ENCODE measurements at places on chromosomes 2 and 18. TPM values are rescaled to one million over a fixed set of nuclear protein-coding genes. Genes with fewer than 3 reads are reported as not detected.

DNA sequence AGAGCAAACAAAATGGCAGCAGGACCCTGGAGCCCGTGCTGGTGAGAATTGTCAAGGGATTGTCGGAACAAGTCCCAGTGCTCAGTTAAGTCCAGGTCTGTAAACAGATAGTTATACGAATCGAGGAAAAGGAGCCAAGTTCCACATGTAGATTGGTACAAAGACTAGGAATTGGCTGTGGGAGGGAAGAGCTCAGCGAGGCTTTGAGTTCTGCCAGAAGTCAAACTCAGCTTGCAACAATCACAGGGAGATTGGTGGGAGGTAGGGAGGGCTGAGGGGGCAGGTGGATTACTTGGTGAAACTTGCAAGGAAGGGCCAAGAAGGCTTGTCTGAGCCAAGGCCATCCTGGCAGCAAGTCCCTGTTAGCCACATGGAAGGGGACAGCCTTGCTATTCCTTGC lies 217.8 kb upstream of the ARL4C start:
- no peak for DNase-seq

- no peak for DNase-seq
These were observed 9.3 kb upstream of the MTERF4 start for GRCh38 chr2:241111440-241111805.

GRCh38 chr2:3126911-3127621 lies 250.6 kb downstream of the EIPR1 start:
- DNase-seq = no peak

- DNase-seq = no peak
These were observed 299.1 kb downstream of the SETBP1 start for GRCh38 chr18:44979748-44980147.

DNA sequence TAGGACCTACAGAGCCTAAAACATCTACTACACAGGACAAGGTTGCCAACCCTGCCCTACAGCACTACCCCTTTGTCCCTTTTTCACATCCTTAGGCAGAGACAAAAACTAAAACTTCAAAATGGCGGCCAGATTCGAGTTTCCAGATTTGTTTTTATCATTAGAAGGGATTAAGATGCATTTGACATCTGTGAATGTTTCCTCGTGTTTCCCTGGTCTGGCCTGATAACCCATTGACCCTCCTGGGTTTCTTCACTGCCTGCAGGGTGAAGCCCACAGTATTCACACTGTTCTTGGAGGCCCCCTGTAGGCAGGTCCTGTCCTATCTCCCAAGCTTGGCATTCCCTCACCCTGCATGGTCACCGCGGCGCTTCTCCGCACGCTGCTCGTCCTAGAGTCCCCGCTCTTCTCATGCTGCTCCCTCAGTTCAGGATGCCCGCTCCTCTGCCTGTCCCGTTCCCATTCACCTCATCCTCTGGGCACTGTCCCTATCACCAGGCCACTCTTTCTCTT lies 67.6 kb downstream of the TPGS2 start:
- no peak for DNase-seq

- DNase-seq = no peak
These were observed 21.8 kb upstream of the FAHD2A start for GRCh38 chr2:95380731-95381130.

GRCh38 chr18:12816451-12816850 lies 67.6 kb downstream of the PTPN2 start:
- DNase-seq = no peak

GRCh38 chr2:215874418-215874817 lies 138.9 kb downstream of the MREG start:
- DNase-seq = no peak

DNA sequence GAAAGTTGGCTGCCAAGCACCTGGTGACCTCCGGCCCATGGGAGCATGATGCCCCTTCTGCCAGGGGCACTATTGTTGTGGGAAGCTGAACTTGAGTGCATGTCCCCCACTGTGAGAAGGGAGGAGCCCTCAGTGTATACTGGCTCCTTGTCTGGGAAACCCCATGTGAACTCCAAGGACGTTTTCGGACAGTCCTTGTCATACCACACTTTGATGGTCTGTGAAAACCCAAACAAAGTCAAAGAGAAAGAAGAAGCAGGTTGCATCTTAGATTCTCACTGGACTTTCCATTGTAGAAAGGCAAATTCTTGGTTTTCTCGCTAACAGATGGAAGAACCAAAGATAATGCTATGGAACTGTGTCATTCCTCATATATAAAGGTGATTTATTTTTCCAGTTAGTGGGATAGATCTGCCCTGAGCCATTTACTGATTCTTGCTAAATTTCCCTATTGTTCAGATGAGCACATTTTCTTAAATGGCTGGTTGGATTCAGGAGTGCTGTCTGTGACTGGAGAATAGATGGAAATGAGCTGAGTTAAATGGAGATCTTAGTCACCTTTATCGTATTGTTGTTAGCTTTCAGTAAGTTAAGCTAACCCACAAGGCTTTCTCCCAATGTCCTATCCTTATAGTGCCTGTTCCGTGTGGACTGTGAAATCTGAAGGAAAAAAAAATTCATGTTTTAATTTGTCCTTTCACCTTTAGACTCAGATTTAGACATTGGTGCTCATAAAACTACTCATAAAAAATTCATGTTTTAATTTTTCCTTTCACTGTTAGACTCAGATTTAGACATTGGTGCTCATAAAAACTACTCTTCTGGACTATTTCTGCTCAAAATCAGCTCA lies 166.6 kb downstream of the ACTR3 start:
- no peak for DNase-seq

DNA sequence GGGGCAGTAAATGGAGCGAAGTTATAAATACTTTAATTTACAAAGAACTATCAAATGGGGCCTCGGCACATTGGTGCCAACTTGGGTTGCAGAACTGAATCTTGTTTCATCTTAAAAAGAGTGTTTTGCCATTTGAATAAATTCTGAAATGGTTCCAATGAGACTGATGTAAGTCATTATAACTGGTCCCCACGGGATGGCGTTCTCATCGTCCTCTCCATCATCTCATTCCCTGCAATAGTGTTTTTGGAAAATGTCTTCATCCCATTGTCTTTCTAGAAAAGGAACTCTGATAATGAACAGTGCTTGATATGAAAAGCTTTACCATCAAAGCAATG lies 422.0 kb upstream of the ID2 start:
- no peak for DNase-seq

GRCh38 chr18:56445422-56445821 lies 193.0 kb downstream of the TXNL1 start:
- no peak for DNase-seq

GRCh38 chr2:893311-893710 lies 57.3 kb upstream of the SNTG2 start:
- DNase-seq = no peak

- DNase-seq = peak; percentile 23
These were observed 16.1 kb upstream of the TTLL4 start for GRCh38 chr2:218694405-218695145.

- DNase-seq = peak; percentile 47
These were observed 27.2 kb upstream of the BBS5 start for GRCh38 chr2:169452080-169452479.

GRCh38 chr2:22885245-22885644 lies 499.7 kb upstream of the KLHL29 start:
- DNase-seq = no peak

DNA sequence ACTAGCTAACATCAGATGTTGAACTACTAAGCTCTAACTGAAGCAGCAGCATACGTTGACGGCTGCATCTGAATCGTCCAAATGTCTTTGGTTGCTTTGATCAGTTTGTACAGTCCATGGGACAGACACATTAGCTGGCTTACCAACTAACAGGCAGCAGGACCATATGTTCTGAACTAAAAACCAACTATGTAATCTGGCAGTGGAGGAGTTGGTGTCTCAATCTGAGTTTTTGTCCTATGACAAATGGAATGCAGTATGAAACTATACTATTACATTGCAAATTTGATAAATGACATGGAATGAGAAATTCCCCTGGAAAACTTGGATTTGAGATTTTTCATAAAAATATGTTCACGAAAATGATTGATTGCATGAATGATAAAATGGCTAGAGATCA lies 79.5 kb downstream of the EPHA4 start:
- no peak for DNase-seq

DNA sequence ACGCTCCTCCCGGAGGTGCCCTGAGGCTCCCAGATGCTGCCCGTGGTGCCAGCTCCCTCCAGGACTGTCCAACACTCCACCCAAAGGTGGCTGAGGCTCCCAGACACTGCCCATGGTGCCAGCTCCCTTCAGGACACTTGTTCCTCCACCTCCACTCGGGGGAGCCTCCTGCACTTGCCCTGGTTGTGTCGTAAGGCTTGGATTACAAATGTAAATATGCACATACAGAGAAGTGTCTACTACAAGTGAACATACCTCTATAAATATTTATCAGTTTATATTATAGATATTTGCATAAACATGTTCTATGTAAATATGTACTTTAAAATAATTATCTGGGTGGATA lies 143.3 kb downstream of the PXDN start:
- DNase-seq = no peak

DNA sequence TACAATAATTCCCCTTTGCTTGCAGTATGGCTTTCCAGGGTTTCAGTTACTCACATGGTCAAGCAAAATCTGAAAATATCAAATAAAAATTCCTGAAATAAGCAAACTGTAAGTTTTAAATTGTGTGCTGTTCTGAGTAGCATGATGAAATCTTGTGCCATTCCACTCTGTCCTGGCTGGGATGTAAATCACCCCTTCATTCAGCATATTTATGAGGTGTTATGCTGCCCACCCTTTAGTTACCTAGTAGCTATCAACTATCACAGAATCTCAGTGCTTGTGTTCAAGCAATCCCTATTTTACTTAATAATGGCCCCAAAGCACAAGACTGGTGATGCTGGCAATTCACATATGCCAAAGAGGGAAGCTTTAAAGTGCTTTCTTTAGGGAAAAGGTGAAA lies 867.7 kb upstream of the NRXN1 start:
- DNase-seq = no peak

DNA sequence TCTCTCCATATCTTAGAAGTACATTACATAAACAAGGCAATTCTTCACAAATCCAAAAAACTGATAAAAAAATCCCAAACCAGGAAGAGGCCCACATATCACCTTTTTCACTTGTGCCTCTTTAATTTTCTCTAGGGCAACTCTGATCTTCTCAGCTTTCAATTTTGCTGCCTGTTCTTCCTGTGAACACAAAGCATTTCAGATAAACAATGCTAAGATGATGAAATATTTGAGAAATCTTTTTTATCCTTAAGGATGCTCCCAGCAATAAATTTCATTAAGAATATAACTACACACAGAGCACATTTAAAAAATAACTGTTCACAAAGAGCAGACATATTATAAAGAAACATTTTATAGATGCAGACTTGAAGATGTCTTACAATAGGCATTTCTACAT lies 73.4 kb downstream of the RAPH1 start:
- DNase-seq = no peak

- no peak for DNase-seq
These were observed 138.3 kb upstream of the STK17B start for GRCh38 chr2:196309691-196310090.

DNA sequence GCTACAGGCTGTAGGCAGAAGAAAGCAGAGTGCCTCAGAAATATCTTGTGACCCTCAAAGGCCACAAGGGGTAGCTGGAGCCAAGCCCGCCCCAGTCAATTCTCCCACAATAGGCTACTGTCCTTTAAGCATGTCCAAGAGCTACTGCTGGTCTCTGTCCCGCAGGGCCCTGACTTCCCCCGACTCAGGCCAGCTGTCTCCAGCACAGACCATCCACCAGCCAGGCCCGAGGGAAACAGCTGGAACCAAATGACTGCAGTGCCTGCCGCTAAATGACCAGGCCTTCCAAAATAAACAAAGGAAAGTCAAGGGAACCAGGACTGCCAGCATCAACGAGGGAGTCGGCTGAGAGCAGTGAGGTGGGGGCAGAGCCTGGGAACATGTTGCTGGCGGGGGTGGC lies 36.7 kb downstream of the MCFD2 start:
- no peak for DNase-seq

DNA sequence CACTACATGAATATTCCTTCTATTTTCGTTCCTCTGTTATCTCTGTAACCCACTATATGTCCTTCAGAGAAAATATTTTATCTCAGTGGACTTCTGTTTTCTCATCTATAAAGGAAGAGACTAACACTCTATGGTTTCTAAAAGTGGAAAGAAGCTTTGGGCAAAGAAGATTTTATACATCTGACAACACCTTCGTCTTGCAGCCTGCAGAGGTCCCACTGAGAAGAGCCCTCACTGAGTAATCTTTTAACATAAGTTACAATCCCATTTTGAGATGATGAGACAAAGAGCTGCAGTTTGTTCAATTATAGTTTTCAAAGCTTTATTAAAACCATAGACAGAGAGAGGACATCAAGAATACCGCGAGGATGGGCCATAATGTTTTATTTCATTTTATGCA lies 28.7 kb downstream of the XIRP2 start:
- no peak for DNase-seq

- DNase-seq = no peak
These were observed 12.5 kb upstream of the PAX8 start for GRCh38 chr2:113291191-113291590.

- no peak for DNase-seq
These were observed 23.7 kb downstream of the GCKR start for GRCh38 chr2:27520316-27520715.

DNA sequence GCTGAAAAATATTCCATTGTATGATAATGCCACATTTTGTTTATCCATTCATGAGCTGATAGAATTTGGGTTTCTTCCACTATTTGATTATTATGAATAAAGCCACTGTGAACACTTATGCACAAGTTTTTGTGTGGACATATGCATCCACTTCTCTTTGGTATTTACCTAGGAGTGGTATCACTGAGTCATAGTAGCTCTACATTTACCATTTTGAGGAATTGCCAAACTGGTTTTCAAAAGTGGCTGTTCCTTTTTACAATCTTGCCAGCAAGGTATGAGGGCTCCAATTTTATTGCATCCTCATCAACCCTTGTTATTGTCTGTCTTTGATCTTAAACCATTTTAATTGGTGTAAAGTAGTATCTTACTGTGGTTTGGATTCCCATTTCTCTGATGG lies 13.3 kb upstream of the EHBP1 start:
- DNase-seq = no peak

- DNase-seq = no peak
These were observed 77.6 kb downstream of the EDAR start for GRCh38 chr2:108911401-108911800.

- no peak for DNase-seq
These were observed 42.0 kb upstream of the ACMSD start for GRCh38 chr2:134796373-134796772.

- DNase-seq = no peak
These were observed 639.2 kb upstream of the CDH2 start for GRCh38 chr18:28816155-28816554.

Gene FASTKD2
- 29.8 TPM for total RNA-seq

Gene IL36A
- not detected for total RNA-seq

Gene SKOR2
- total RNA-seq = not detected

Gene CRACDL
- 0.77 TPM for total RNA-seq

Gene CCDC68
- 6.9 TPM for total RNA-seq

Gene PGAP1
- total RNA-seq = 6.4 TPM

Gene SERPINB10
- not detected for total RNA-seq

Gene SCYGR4
- total RNA-seq = not detected

Gene SULT1C4
- 5.1 TPM for total RNA-seq

Gene PLEKHM3
- total RNA-seq = 9.3 TPM

Gene RNF103
- total RNA-seq = 21.8 TPM

Gene CDH19
- total RNA-seq = not detected

Gene DSC1
- total RNA-seq = not detected

Gene CD207
- 0.16 TPM for total RNA-seq

Gene SLC8A1
- 0.21 TPM for total RNA-seq

Gene KIAA1328
- total RNA-seq = 4.9 TPM

Gene CRYBA2
- total RNA-seq = 0.59 TPM

Gene TACR1
- 0.07 TPM for total RNA-seq

Gene CNRIP1
- total RNA-seq = not detected

Gene C2orf81
- total RNA-seq = 1.7 TPM

Gene GNLY
- not detected for total RNA-seq
